Cortex of kidney (tissue), 1 donor: ENCODE measurements at places on chromosomes 16 and 17.

GRCh38 chr16:76409706-76410105 is 132.5 kb downstream of the CNTNAP4 start:
- DNase-seq: no peak

DNA sequence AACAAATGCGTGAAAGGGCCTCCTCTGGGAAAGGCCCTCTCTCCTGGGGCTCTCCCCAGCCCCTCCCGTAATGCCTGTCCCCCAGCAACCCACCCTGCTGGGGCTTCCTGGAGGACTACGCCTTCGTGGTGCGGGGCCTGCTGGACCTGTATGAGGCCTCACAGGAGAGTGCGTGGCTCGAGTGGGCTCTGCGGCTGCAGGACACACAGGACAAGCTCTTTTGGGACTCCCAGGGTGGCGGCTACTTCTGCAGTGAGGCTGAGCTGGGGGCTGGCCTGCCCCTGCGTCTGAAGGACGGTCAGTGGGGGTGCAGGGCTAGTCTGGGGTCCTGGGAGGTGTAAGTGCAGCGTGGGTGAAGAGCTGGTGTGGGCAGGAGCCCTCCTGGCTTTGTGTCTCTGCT is 4.9 kb downstream of the SPATA20 start:
- DNase-seq: no peak

GRCh38 chr16:54720259-54720658 is 210.4 kb upstream of the IRX5 start:
- no peak for DNase-seq

- DNase-seq: no peak
Measured at GRCh38 chr17:81386141-81386645, 9.1 kb upstream of the BAHCC1 start.

GRCh38 chr16:964356-965035 is 6.3 kb downstream of the LMF1 start:
- no peak for DNase-seq

DNA sequence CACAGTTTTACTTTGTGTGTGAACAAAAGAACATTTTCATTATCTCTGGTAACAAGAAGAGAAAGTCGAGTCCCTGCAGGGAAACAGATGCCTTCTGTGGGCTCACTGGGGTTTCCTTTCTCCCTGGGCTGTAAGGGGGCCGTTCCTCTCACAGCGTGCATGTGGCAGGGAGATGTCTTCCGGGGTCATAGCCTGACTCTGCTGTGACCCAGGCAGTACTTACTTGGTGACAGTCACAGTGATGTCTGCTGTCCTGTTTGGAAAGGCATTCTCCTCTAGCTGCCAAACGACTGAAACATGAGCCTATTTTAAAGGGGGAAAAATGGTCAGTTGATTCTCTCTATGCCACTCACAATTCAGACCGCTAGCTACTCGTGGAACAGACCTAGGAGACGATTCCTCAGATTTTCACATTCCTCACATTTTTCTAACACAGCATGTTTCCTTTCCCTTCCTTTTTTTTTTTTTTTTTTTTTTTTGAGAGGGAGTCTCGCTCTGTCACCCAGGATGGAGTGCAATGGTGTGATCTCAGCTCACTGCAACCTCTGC is 7.3 kb downstream of the HASPIN start:
- no peak for DNase-seq

GRCh38 chr16:17404941-17405689 is 65.6 kb downstream of the XYLT1 start:
- DNase-seq: no peak

GRCh38 chr16:87098976-87099720 is 218.0 kb downstream of the C16orf95 start:
- DNase-seq: no peak

DNA sequence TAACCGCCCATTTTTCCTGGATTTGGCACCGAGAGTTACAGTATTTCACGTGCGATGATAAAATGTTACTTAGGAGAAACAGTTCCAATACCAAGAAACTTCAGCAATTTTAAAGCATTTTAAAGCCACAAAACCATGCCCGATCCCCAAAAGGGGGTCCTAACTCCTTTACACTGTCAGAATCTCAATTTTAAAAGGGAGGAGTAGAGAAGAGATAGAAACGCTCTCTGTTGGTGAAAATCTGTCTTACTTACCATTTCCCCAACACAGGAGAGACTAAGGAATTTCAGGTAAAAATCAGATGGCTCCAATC is 526 bp upstream of the RNASEK start:
- DNase-seq: no peak

- no peak for DNase-seq
Measured at GRCh38 chr16:68388124-68388523, 60.2 kb downstream of the SMPD3 start.

- no peak for DNase-seq
Measured at GRCh38 chr16:48001324-48001895, 154.4 kb downstream of the ABCC12 start.

GRCh38 chr17:59829217-59830006 is 63.3 kb downstream of the TUBD1 start:
- DNase-seq: no peak

DNA sequence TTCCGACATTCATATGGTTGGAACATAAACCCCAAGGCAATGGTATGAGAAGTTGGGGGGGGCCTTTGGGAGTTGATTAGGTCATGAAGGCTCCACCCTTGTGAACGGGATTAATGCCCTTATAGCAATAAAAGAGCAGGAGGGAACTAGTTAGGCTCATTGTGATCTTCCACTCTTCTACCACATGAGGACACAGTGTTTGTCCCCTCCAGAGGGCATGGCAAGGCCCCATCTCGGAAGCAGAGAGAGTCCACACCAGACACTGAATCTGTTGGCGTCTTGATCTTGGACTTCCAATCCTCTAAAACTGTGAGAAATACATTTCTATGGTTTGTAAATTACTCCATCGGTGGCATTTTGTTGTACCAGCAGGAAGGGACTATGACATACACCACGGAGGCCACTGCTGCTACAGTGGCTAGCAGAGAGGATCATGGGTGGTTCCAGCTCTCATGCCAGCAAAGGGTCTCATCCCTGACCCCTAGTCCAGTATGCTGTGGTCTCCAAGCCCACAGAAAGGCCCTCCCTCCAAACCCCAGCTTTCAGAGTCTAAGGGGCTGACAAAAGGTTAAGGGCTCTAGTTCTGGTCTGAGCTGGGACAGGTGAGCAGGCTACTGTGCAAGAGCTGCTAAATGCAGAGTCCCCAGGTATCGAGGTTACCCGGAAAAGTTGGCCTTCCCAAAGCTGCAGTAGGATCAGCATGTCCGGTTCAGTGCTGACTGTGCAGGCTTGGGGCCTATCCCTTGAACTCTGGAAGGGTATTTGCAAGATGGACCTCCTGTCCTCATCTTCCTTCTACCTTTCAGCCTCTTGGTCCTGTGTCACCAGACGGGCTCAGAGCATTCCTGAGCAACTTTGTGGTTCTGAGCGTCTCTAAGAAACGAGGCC is 12.2 kb downstream of the CCR7 start:
- no peak for DNase-seq

GRCh38 chr17:77076124-77076830 is 64.5 kb upstream of the SEC14L1 start:
- DNase-seq: no peak

DNA sequence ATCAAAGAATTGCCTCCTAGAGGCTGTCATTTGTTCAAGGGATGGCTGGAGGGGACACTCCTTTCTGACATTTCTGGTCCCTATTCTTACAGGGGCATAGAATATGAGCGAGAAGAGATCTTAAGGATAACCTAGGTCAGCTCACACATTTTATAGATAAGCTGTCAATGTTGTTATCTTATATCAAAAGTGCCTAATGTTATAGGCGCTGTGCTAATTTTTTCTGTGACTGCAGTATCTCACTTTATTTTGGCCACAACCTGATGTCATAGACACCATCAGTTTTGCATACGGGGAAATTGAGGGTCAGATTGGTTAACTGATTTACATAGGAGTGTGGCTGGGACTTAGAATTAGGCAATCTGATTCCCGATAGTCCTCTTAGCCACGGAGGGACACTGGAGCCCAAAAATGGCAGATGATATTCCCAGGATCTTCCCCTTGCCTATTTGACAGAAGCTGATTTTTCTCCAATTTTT is 1.2 kb downstream of the CPD start:
- DNase-seq: no peak

DNA sequence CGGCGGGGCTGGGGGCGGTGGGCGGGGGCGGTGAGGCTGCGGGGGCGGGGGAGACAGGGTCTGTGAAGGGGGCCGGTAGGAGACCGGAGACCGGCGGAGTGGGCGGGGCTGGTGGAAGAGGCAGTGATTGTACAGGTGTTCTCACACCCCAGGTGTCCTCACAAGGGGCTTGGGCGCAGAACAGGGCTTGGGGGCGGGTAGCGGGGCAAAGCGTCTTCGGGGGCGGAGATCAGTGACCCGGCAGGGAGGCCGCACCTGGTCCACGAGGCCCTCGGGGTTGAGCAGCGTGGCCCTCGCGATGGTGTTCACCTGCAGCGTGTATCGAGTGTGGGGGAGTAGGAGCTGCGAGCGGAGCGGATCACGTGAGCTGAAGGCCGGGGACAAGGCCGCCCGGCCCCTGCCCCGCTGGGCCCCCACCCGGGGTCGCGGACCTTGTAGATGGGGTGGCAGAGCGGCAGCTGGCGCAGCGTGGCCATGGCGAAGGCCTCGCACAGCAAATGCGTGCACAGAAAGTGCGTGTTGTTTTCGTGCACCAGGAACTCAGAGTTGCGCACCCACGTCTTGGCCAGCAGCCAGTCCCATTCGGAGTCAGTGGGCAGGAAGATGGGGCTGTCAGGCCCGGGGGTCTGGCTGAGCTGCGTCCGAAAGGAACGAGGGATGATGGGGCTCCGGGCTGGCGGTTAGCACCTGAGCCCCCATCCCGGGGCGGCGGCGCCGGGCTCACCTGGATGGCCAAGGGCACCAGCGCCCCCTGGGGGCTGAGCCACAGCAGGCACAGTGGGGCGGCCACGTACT is 8.5 kb downstream of the ALOXE3 start:
- DNase-seq: no peak

- DNase-seq: no peak
Measured at GRCh38 chr17:33838281-33838680, 416.8 kb upstream of the CCL2 start.

GRCh38 chr17:29569245-29569950 is 897 bp downstream of the TP53I13 start:
- no peak for DNase-seq
